Fibroblast of skin of abdomen (primary cell): ENCODE measurements at places on chromosomes 2 and 18.

DNA sequence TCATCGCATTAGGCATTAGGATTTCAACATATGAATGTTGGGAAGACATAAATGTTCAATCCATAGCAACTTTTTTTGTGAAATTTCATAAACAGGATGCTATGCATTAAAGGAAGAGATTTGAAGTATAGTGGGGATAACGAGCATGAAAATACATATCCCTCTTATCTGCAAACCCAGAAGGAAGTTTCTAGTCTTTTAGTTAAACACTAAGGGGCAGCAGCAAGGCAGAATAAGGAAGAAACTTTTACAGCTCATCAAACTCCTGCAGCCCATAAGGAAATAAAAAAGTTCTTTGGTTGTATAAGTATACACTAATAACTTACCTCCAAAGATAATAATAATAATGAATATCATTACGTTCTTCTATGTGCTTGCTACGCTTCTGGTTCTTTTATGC is 81.5 kb downstream of the CD226 start:
- no peak for DNase-seq

DNA sequence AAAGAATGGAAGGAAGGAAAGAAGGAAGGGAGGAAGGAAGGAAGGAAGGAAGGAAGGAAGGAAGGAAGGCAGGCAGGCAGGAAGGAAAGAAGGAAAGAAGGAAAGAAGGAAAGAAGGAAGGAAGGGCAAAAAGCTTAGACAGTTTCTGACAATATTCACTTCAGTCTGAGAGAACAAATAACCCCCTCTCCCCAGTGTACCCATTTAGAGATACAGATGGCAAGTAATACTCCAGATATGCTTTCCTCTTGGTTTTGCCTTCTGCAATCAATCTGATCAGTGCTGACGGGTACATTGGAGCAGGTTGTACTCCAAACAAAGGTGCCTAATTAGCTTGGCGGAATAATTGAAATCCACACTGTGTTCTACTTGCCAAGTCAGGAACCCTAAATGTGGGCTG is 534.6 kb upstream of the TMEFF2 start:
- DNase-seq: no peak

DNA sequence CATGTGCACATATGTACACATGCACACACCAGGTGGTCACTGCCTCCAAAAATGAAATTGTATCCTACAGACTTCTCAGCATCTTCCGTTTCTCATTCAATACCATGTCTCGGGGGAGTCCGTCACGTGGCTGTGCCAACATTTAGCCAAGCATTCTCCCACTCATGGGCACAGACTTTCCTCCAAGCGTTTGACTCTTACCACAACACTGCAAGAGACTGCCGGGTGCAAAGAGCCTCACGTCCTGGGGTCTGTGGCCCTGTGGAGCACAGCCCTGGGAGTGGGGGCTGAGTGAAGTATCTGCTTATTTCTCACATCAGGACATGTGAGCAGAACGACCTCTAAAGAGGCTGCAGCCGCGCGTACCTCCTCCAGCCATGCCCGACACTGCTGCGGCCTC is 28.0 kb downstream of the HDAC4 start:
- DNase-seq: no peak

- no peak for DNase-seq
These were observed 217.8 kb downstream of the CDH2 start for GRCh38 chr18:27959101-27959500.

DNA sequence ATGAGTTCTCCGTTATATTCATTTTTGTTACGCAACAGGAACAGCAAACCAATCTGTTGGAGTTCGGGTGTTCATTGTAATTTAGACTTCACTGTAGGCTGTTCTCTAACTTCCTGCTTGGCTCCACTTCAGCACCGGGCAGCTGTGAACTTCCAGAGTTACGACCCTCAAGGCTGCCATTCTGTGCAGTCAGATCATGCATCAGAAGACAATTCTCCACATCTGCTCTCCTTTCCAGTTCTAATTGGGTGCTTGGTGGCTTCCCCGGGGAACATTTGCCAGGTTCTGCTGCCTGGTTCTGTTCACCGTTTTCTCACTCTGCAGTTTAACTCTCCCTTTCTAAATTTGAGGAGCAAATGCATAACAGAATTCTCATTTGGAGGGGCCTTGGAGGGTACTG is 237.7 kb downstream of the NYAP2 start:
- DNase-seq: peak; percentile 17

DNA sequence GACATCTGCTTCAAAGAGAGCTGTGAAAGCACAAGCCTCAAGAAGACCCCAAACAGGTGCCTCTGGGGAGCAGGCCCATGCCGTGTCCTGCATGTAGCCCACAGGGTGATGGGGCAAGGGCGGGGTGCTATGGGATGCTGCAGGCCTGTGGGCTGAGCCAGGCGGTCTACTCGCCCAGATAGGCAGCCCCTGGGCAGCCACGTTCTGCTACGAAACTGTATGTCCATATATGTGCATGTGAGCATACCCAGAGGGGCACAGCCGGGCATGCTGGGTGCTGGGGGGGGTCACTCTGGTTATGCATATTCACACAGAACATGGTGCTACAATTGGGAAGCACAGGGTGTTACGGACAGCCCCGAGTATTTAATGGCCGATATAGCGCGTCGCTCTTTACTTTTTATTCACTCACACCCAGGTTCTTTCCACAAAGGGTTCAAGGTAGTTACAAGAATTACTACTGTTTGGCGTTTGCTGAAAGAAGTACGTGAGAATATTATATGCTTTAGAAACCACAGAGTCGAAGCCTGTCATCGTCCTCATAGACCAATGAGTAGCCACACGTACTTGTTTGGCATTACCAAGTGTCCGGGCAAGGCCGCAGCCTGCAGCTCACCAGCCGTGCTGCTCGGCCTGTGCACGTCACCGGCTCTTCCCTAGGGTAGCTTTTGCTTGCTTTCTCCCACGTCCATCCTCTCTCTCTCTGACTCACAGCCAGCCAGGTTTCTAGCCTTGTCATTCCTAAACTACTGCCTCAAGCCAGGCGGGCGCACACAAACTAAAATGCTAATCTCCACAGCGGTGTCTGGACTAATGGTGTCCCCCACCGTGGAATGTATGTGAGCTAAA is 14.4 kb downstream of the MTERF4 start:
- DNase-seq: no peak

DNA sequence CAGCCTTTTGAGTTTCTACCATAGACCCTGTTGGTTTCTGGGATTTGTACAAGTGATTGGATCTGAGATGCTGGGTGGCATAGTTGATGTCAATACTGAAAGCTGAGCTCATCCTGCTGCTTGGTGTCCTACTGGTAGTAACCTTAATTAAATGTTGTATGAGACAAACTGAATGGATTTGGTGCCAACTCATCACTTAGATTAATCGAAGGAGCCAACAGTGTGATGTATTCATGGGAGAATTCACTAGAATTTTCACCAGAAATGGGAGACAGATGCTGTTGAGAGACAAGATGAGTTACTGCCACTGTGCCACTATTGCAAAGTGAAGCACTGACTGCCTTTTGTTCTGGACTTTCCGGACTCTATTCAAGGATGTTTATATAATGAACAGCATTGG is 158.5 kb downstream of the THADA start:
- DNase-seq: no peak

GRCh38 chr2:237662671-237663093 is 35.3 kb downstream of the LRRFIP1 start:
- DNase-seq: peak; percentile 77

DNA sequence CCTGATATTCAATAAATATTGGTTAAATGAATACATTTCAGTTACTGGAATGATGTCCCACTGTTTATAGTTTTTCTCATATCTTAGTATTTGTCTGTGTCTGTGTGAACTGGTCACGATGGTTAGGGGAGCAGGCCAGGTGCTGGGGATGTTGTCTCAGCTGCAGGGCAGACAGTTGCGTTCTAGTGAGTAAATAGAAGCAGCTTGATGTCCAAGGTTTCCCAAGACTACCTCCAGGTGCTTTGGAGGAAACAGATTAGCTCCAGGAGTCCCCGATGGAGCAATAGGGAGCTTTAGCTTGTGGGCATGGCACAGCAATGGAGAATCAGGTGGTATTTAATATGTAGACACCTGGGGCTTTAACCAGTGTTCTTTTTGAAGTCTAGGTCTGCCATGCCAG is 75.5 kb downstream of the GULP1 start:
- no peak for DNase-seq

- no peak for DNase-seq
These were observed 19.0 kb downstream of the RND3 start for GRCh38 chr2:150468350-150468960.

DNA sequence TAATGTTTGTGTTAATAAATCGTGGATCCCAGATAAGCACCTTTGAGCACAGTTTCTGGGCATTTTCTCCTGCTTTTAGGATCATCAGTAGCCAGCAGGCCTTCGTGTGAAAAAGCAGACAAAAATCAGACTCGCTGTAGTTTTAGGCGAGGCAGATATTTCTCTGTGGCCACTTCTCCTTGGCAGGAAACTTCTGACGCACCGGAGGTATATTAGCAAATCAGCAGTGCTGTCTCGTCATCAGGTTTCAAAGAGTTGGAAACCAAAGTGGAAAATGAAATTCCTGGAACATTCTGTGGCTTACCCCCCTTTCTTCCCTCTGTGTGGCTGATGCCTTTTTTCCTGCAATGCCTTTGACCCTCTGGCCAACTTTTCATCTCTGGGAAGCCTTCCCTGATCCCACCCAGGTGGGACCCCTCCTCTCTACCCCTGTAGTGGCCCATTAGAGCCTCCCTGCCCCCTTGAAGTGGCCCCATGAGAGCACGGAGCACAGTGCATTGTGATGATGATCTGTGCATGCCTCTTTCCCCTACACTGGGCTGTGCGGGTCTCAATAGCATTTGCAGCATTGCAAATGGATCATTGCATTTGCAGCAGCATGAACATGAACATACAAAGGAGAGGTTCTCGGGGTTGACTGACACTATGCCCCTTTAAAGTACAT is 93.3 kb downstream of the RNF144A start:
- DNase-seq: peak; percentile 93

GRCh38 chr2:15159751-15160177 is 401.4 kb downstream of the NBAS start:
- DNase-seq: peak; percentile 72

DNA sequence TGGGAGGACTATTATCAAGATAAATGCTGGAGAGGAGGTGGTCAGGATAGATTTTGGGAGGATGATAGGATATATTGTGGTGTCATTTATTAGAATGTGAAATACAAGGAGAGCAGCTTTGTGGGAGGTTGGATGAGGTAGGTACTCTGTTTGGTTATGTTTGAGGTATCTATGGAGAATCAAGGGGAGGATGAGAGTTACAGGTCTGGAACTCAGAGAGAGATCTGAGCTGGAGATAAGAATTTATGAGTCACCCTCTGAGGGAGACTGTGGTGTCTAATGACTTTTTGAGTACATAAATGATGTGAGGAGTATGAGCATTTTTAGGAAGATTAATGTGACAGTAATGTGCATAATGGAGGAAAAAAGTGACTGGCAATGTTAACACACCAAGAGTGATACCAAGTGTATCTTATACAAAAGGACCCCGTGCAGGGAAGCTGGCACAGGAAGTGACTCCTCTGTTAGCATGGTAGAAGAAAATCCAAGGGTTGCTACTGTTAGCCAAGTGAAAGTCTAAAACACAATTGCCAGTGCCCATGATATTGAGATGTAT is 48.2 kb downstream of the CRIM1 start:
- DNase-seq: peak; percentile 89

- no peak for DNase-seq
These were observed 25.9 kb downstream of the COLEC11 start for GRCh38 chr2:3620834-3621233.

GRCh38 chr2:222730366-222730999 is 59.0 kb downstream of the MOGAT1 start:
- DNase-seq: no peak

GRCh38 chr18:26777351-26778053 is 88.0 kb downstream of the AQP4 start:
- DNase-seq: no peak

DNA sequence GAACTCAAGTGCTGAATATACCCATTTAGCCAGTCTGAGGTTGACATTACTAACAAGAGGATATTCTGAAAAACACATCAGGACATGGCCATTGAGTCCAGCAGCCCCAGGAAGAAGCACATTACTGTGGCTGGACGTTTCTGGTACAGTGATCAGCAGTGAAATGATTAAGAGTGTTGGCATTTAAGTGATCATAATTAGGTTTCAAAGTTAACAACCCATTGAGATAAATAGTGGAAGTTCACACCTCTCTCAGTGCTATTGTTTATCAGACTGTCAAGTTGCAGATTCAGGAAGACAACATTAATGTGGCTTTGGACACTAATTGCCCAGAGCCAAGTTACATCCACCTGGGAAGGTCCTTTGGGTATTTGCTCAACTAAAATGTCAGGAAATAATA is 139.5 kb upstream of the GAREM1 start:
- no peak for DNase-seq
